ENCODE measurements at places on chromosomes 11 and 22. TPM values are rescaled to one million over a fixed set of nuclear protein-coding genes. Genes with fewer than 3 reads are reported as not detected.

DNA sequence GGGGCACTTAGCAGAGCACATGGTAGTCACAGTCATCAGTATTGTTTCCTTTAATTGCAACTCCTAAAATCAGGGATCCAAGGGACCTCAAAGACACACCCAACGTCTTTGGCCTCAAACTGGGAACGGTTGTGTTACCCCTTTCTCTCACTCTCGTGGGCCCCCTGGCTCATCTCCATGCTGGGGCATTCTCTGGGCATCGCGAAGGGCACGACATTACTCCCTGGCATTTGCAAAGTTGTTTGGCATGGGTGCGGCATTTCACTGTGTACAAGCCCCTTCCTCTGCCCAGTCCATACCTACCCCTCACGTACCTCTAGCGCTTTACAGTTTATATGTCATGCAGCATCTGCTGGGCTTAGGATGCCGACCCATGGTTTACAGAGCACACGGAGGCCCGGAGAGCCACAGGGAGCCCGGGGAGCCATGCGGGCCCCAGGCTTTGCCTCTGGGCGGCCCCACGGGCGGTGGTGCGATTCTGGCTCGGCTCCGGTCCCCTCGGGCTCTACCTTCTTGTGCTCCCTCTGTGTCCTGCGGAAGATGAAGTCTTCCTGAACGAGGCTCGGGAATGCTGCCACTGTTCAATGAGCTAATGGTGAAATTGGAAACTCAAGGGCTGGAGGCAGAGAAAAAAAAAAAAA is 21.9 kb upstream of the CACNG2 start:
- peaks cover 63% of the 10 kb centered on the region for H3K27me3 ChIP-seq
- H3K4me1 ChIP-seq: no peaks in the 10 kb centered on the region
- no peak overlapping the region for H3K27ac ChIP-seq
- H3K4me3 ChIP-seq: no peak overlapping the region
- DNase-seq: no peak

The RAB38 gene
- 0.43 TPM for total RNA-seq

DNA sequence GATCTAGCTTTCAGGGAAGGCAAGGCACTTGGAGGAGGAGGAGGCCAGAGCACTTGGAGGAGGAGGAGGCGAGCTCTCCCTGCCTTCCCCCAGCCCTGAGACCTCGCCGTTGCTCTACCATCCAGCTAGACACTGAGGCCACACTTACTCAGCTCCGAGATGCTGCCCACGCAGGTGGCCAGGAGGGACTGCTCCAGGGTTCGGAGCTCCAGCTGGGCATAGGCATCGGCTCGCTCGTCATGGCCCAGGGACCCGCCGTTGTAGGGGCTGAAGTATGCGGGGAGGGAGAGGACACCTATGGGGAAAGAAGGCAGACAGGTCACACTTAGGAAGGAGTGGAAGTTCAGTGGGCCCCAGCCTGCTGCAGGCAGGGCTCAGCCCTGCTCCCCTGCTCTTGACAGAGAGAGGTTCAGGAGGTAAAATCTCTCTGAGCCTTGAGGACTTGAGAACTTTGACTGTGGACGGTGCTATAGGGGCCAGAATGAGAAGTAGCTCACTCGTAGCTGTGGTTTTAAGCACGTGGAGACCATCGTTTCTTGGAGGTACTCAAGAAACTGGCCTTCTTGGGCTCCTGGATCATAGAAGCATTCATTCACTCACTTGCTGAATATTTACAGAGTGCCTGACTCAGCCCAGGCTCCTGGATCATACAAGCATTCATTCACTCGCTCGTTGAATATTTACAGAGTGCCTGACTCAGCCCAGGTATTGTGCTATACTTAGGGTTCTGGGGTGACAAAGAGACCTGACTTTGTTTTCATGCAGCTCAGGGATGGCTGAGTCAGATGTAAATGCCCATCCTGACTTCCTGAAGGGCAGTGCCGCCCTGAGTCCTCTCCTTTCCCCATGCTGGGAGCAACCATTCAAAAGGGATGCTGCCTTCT is 99.2 kb downstream of the NAT10 start:
- no peaks in the 10 kb centered on the region for H3K27me3 ChIP-seq
- DNase-seq: peak; percentile 63
- H3K4me1 ChIP-seq: peaks cover 27% of the 10 kb centered on the region
- H3K36me3 ChIP-seq: no peaks in the 10 kb centered on the region

DNA sequence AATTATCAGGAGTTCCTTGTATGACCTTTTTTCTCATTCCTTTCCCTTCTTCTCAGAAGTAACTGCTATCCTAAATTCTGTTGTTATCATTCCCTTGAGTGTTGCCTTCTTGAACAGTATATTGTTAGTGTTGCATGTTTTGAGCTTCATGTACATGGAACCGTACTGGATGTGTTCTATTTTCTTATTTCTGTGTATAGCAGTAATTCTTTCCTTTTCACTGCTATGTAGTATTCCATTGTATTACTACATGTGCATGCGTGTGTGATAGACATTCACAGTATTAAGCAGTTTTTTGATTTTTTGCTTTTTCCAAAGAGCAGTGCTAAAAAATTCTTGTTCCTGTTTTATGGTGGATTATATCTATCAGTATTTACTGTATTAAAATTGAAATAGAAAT is 90.3 kb upstream of the RAB1B start:
- H3K4me1 ChIP-seq: peaks cover 15% of the 10 kb centered on the region
- no peak overlapping the region for H3K4me3 ChIP-seq
- no peak for DNase-seq
- no peaks in the 10 kb centered on the region for H3K27me3 ChIP-seq
- no peak overlapping the region for H3K27ac ChIP-seq
- no peaks in the 10 kb centered on the region for H3K36me3 ChIP-seq

The DMC1 gene
- 3.7 TPM for total RNA-seq

GRCh38 chr11:81072273-81072672 is 1631.4 kb upstream of the TENM4 start:
- DNase-seq: no peak
- no peaks in the 10 kb centered on the region for H3K36me3 ChIP-seq
- no peaks in the 10 kb centered on the region for H3K27me3 ChIP-seq
- H3K27ac ChIP-seq: no peak overlapping the region
- H3K4me3 ChIP-seq: no peak overlapping the region

GRCh38 chr11:43969543-43969942 is 27.1 kb downstream of the C11orf96 start:
- H3K27me3 ChIP-seq: no peaks in the 10 kb centered on the region
- H3K4me1 ChIP-seq: no peaks in the 10 kb centered on the region
- peak; percentile 51 for DNase-seq

The CAVIN3 gene
- total RNA-seq: 456 TPM

Measured in GM23248 (cell line).